Posterior vena cava (tissue), 2 donors: ENCODE measurements at places on chromosomes 5 and 9. TPM values are rescaled to one million over a fixed set of nuclear protein-coding genes. Genes with fewer than 3 reads are reported as not detected.
A peak's percentile ranks its signal among the peaks of the same experiment; 100 is the strongest.

DNA sequence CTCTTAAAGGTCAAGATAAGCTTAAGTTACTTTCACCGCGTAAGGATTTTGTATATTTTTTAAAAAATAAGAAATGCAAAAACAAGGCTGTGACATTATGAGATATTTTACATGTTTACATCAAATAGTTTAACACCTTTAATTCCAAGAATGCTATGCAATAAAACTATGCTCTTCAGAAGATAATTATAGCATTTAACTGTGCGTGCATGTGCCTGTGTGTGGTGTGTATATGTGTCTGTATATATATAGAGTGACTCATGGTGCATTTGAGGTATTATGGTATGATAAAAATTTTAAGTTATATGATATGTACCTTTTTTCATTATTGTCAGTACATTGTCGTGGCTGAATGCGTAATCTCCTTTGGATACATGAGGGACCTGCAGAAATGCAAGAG lies 539.3 kb downstream of the PDE4D start:
- no peak for DNase-seq

SUSD3 gene
- 5.2 TPM for total RNA-seq

DNA sequence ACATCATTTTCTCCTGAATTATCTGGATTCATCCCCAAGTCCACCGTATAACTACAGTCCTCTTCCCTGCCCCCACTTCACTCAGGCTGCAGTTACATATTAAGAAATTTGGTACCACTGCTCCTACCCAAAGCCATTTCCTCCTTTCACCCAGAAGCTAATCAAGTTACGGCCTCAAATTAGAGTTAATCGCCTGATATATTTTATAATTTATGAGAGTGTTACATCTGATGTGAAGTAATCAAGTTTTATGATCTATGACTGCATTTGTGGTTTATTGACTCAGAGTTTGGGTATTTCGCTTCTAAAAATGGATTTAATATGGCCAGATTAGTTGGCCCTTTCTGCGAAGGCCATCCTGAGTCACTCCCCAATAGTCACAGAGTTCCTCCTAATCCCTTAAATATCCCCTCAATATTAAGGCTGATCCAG lies 223.6 kb upstream of the KIF2A start:
- DNase-seq: no peak

- no peak for DNase-seq
Measured at GRCh38 chr5:135880278-135880677, 15.4 kb downstream of the IL9 start.

KCNV2 gene
- not detected for total RNA-seq

DNA sequence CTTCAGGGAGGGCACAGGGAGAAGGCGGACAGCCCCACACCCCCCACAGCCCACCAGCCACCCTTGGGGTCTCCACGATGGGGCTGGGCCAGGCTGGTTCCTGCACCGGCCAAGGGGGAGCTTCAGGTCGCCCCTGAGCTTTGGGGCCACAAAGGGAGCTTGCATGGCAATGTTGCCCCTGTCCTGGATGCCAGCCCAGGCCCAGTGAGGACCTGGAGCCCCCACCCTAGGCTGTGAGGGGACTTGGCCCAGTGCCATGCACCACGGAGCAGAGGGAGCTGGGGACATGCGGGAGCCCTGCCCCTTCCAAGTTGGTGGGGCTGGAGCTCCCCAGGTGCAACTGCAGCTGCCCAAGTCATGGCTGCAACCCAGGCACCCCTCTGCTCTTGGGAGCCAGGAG lies 18.4 kb downstream of the TMEM38B start:
- no peak for DNase-seq

GRCh38 chr9:127628758-127629467 lies 16.8 kb downstream of the STXBP1 start:
- DNase-seq: no peak

- peak; percentile 86 for DNase-seq
Measured at GRCh38 chr5:139633295-139634027, 14.7 kb upstream of the CXXC5 start.

GRCh38 chr5:120638449-120638848 lies 174.3 kb downstream of the PRR16 start:
- no peak for DNase-seq

DNA sequence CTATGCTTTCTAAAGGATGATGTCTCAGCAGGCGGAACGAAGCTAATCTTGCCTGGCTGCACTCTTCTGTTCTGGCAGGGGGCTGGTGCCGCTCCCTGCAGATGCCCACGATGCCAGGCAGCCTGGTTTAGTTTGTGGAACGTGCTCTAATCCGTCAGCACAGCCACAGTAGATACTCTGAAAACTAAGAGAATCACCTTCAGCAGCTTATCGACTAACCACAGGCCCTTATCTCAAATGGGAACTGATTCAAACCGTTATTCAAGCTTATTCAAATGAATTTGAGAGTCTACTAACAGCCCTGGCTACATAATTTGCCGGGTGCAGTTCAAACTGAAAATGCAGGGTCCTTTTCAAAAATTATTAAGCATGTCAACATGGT lies 246.6 kb upstream of the ANKRD55 start:
- no peak for DNase-seq

- no peak for DNase-seq
Measured at GRCh38 chr9:75071530-75072122, 16.3 kb downstream of the NMRK1 start.

ARSI gene
- total RNA-seq: 1.9 TPM

DNA sequence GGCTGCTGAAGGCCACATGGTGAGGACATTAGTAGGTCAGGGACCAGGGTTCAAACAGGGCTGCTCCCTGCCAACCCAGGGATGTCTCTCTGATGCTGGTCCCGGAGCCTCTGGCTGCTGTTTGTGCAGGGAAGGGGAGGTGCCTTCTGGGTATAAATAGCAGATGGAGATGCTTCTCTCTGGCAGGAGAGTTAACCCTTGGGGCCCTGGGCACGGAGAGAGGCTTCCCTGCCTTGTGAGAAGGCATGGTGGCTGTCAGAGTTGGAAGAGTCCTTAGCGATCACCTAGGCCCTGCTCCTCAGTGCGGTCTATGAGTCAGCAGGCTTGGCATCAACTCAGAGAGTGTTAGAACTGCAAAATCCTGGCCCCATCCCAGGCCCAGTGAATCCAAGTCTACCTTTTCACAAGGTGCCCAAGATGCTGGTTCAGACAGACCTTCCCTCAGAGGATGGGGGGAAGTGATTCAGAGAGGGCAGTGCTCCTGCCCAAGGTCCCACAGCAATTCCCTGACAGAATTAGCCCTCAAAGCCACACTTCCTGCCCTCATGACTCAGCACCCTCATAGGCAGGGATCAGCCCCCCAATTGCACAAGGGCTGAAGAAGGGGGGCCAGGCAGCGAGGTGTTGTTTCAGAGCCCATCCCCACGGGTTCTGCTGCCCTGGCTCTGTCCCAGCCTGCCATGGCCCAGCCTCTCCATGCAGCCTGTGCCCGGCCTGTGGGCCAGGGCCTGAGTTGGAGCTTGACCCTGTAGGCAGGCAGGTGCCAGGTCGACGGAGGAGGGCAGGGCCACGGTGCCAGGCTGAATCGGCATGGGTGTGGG lies 25.6 kb downstream of the CAMK2A start:
- no peak for DNase-seq

DNA sequence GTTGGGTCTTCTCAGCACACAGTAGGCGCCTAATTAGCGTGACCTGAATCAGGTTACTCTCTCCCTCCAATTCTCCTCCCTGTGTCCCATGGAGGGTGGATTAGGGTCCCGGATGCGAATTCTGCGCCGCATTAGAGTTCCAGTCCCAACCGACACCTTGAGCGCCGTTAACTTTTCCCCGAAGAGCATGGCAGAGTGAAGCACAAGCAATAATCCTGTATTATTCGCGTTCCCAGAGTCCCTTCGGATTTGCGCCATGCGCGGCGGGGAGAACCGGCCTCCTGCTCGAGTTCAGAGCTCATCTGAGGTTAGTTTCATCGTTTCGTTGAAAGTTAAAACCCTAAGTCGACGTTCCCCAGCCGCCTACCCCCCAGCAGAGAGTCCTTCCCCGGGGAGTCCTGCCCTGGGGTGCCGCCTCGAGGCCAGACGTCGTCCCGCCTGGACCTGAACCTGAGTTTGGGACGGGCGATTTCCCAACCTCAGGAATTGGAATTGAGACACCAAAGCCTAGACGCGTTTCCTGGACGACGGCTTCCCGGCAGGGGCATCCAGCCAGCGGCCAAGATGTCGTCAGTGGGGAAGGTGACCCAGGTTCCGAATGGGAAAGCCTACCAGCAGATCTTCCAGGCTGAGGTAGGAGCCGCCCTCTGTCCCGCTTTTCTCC lies at the start of gene CCDC180:
Gene CCDC180, plus strand, starts transcription at position 160 of the 664 bp plus-strand sequence. Its CDS starts 405 bp downstream, at position 565.
- peak; percentile 90 for DNase-seq

- DNase-seq: no peak
Measured at GRCh38 chr9:4106081-4106759, 193.6 kb downstream of the GLIS3 start.

DNA sequence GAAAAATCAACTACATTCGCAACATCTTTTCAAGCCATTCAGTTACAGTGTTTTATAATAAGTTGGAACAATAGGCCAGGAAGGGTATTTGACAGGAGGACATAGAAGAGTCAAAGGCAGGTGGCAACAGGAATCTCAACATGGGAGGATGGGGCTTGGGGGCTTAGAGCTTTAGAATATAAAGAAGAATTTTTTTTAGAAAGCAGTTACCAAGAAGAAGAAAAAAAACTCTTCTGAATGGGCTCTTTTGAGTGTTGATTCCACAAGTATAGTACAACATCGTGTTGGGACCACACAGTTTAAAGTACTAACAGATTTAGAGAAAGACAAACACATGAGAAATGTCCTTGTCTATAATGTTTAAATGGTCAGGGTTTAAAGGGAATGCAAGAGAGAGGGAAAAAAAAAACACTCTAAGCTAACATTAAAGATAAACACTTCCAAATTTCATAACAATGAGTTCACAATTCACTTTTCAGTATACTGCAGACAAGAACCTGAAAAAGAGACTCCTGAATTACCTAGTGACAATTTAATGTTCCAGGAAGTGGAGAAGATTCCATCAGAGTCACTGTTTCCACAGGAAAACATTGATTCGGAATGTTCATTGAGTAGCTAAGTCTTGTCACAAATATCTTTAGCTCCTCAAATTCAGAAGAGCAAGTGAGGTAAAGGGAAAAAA lies 282.3 kb downstream of the DEPDC1B start:
- DNase-seq: no peak

GGTA1 gene
- total RNA-seq: 3.8 TPM

DNA sequence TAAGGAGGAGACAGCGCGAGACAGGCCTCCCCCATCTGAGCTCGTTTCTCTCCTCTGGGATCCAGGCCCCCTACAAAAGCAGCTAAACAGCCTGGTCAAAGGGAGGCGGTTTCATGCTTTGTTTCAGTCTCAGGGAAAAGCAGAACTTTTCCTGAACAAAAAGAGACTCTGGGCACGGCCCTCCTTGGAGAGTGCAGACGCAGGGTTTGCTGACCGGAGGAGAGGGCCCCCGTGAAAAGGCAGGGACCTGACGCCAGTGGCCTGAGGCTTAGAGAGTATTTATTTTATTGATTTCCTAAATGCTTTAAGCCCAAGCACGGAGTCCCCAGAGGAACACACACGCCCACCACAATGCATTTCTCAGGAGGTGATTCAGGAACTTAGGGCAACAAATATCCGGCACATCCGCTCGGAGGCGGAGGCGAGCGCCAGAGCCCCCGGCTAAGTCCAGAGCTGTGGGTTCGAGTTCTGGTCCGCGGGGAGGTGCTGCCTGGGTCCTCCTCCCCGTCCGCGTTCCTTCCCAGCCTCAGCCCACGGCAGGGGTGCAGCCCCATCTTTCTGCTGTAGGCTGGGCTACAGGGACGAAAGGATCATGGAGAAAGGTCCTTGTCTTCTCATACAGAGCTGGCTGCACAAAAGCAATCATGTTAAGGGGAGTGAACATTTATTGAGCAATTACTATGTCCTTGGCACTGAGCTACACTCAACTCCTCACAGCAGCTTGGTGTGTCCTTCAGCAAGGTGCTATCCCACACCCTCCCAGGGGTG lies 40.0 kb downstream of the PTGES start:
- DNase-seq: no peak

GRCh38 chr5:168612123-168612522 lies 33.0 kb upstream of the PANK3 start:
- DNase-seq: no peak

- no peak for DNase-seq
Measured at GRCh38 chr9:120571443-120572257, 8.3 kb downstream of the CDK5RAP2 start.

CTNND2 gene
- 0.46 TPM for total RNA-seq

- no peak for DNase-seq
Measured at GRCh38 chr9:136252281-136252680, 6.7 kb upstream of the QSOX2 start.

DNA sequence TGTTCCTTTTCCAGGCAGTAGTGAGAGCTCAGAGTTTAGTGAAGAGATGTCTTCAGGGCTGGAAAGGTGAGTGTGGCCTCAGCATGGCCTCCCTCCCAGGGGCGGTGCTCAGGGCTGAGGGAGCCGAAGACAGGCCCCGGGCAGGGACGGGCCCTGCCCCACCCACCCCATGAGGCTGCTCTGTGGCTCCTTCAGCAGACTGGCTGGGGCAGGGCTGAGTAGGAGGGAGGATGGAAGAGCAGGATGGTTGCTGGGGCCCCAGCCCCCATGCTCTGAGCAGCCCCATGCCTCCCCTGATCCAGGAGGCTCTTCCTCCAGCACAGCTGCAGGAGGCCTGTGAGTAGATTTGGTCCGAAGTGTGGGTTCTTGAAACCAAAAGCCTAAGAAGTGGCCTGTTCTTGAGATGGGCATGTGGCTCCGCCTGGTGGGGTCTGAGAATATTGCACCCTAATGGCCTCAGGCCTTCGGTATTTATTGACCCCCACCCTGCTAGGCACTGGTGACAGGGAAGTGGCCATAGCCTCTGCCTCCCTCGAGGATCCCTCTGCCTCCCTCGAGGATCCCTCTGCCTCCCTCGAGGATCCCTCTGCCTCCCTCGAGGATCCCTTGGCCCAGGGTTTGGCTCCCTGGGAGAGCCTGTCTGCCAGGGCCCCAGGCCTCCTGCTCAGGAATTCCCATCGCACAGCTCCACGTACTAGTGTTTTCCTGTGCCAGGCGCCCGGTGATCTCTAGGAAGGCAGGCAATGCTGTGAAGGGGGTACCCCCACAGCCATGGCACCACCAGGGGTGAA lies 65.4 kb upstream of the GARNL3 start:
- peak; percentile 93 for DNase-seq

- DNase-seq: no peak
Measured at GRCh38 chr5:138725153-138725817, 27.9 kb upstream of the CTNNA1 start.

GRCh38 chr5:111735583-111736270 lies 21.3 kb downstream of the NREP start:
- DNase-seq: no peak

DNA sequence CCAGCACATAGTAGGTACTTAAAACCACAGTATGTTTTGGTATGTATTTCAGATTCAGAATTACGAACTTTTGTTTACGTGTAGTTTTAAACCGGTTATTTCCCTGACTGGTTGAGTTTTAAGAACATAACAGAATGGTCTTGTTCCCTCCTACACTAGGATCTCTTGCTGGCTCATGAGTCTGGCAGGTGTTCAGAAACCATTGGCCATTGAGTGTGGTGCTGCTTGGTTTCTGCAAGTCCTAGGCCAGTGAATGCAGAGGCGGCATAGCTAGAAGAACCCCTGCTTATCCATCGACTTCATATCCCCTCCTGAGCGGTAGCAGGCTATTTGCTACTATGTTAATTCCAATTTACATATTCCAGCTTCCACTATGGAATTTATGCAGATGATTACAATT lies 65.6 kb downstream of the GPR21 start:
- DNase-seq: no peak
